ENCODE measurements at places on chromosomes 3 and 15. TPM values are rescaled to one million over a fixed set of nuclear protein-coding genes. Genes with fewer than 3 reads are reported as not detected.
A peak's percentile ranks its signal among the peaks of the same experiment; 100 is the strongest.

DNA sequence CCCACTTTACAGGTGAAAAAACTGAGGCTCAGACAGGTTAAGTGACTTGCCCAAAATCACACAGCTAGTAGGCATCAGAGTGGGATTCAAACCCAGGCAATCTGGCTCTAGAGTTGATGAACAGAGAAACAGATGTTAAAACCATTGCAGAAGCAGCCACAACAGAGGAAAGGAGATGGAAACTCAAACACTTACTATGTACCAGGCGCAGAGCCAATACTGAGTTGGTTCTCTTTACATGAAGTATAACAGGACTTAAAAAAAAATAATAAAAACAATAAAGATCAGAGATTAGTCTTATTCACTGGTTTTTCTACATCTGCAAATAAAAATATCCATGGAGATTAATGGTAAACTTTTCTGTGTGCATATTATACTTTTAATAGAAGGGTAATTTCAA is 84.9 kb upstream of the SPATA12 start:
- DNase-seq = no peak

DNA sequence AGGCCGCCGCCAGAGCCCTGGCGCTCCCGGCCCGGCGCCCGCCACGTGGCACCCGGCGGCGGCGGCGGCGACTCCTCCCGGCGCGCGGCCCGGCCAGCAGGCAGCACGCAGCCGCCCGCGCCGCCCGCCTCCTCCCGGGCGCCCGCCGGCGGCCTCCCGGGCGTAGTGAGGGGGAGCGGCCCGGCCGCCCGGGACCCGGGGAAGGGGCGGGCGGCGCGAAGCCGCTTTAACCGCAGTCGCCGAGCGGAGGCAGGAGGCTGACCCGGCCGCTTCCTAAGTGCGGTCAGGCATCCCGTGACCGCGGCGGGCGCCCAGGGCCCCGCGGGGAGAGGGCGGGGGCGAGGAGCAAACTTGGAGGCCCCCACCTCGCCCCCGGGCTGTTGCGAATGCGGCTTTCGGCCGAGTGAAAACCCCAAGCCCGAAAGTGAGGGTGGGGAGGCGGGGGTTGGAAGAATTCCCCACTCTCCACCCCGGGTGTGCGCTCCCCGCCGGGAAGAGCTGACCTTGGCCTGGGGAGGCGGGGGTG is 1.7 kb upstream of the HES1 start:
- no peak for DNase-seq

DNA sequence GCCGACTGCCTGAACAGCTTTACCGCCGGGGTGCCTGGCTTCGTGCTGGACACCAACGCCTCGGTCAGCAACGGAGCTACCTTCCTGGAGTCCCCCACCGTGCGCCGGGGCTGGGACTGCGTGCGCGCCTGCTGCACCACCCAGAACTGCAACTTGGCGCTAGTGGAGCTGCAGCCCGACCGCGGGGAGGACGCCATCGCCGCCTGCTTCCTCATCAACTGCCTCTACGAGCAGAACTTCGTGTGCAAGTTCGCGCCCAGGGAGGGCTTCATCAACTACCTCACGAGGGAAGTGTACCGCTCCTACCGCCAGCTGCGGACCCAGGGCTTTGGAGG is 815 bp downstream of the SPINT1 start:
- no peak for DNase-seq

- DNase-seq = no peak
Measured at GRCh38 chr3:78086150-78086549, 1046.3 kb downstream of the ROBO2 start.

GRCh38 chr3:113758389-113759024 is 11.7 kb downstream of the ATP6V1A start:
- no peak for DNase-seq

DNA sequence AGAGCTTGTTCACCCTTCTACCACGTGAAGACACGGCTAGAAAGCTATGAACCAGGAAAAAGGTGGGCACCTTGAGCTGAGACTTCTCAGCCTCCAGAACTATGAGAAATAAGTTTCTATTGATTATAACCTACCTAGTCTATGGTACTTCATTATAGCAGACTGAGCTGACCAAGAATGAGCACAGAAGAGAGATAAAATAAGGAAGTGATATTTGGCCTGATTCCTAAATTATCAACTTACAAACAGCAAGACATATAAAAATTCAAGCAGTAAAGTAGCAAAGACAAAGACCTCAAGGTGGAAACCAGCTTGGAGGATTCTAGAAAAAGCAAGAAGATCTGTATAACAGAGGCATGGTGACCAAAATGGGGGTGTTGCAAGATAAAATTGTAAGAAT is 63.9 kb upstream of the OSTN start:
- DNase-seq = no peak

- DNase-seq = no peak
Measured at GRCh38 chr15:27869697-27870281, 229.3 kb downstream of the OCA2 start.

DNA sequence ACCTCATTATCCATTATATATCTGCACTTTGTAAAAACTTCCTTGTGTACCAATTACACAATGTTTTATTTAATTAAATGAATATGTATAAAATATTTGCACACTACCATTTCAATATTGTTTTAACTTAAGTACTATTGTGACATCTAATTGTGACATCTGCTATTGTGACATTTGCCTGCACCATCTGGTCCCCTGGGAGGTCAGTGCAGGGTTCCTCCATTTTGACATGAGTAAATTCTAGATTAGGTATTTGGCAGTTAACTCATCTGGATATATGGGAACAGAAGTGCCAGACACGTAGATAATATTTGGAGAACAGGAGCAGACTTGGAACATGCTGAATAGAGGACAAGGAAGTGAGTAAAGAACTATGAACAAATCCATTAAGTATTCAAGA is 332.1 kb downstream of the VGLL3 start:
- no peak for DNase-seq

- no peak for DNase-seq
Measured at GRCh38 chr3:124510290-124510689, 220.0 kb upstream of the UMPS start.

DNA sequence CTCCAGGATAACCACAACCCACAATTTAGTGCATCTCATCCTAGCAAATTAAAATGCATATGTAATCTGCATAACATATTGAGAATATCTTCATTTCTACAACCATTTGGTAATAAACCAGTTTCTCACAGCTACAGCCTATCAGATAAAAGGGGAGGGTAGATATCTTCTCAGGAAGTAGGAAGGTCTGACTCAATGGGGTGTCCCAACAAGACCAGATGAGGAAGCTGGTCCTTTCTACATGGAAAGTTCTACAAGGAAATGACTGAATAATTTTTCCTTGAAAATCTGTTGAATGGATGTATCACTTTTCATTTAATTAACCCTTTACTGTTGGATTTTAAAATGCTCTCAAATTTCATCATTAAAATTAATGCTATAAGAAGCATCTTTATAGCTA is 17.4 kb upstream of the TMPRSS7 start:
- no peak for DNase-seq

- no peak for DNase-seq
Measured at GRCh38 chr3:133563186-133563591, 10.3 kb upstream of the CDV3 start.

- DNase-seq = no peak
Measured at GRCh38 chr3:104388619-104389018, 978.1 kb upstream of the ALCAM start.

DNA sequence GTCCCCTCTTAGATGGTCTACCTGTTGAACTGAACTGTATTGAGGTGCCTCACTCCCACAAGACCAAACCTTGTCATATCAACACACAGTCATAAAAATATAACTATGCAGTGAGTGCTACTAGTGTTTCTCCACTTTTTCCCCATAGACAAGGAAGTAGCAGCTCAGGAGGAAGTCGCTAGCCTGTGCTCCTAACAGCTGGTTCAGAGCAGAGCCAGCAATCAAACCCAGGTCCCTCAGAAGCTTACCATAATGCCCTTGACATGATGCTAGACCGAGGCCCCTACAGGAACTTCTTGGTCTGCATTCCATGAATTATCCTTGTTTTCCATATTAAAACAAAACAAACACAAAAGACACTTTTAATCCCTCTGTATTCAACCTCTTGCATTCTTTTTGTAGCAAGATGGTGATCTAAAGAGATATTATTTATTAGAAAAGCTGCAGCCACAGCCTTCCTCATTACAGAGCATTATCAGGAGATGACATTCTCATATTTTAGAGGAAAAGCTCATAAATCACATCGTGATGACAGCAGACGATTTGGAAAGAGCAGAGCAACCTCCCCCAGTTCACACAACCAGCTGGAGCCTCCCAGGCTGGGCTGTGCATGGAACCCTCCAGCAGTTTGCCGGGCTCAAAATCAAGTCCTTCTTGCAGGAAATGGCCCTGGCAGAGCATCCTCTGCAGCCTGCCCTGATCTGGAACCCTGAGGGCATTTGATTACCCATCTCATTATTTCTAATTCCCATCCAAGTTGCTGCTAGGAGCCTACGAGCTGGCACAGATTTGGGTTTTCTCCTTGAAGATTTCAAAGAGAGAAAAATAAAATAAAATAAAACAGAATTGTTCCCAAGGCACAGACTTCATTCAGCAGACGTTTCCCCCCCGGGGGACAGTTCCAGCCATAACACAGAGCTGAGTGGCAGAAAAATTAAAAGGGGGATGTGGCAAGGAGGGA is 118.8 kb downstream of the SRGAP3 start:
- DNase-seq = no peak

GRCh38 chr15:67043939-67044771 is 21.2 kb upstream of the SMAD3 start:
- no peak for DNase-seq

DNA sequence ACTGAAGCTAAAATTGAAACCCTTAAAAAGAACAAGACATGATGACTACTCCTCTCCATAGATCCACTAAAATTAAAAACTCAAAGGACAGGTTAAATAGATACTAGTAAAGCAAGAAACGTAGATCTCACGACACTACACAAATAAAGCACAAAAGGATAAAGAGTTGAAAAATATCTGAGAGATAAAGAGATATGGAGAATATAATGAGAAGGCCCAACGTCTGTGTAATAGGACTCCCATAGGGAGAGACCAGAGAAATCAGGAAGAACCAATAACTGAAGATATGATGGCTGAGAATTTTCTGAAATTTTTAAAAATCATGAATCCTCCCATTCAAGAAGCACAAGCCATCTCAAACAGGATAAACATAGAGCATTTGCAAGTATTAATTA is 45.6 kb upstream of the PRICKLE2 start:
- DNase-seq = no peak

GRCh38 chr3:25895031-25895430 is 105.1 kb downstream of the OXSM start:
- no peak for DNase-seq

- DNase-seq = no peak
Measured at GRCh38 chr3:31565288-31565687, 32.6 kb downstream of the STT3B start.

GRCh38 chr3:49805367-49805782 is 2.3 kb downstream of the INKA1 start:
- DNase-seq = peak; percentile 74

DNA sequence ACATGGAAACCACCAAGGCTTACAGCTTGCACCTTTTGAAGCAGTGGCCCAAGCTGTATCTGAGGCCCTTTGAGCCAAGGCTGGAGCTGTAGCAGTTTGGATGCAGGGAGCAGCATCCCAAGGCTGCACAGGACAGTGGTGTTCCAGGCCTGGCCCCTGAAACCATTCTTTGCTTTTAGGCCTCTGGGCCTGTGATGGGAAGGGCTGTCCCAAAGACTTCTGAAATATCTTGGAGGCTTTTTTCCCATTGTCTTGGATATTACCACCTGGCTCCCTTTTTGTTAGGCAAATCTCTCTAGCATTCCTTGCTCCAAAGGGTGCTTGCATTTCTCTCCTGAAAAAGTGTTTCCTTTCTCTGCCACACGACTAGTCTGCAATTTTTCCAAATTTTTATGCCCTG is 302.8 kb upstream of the MDFIC2 start:
- no peak for DNase-seq

DNA sequence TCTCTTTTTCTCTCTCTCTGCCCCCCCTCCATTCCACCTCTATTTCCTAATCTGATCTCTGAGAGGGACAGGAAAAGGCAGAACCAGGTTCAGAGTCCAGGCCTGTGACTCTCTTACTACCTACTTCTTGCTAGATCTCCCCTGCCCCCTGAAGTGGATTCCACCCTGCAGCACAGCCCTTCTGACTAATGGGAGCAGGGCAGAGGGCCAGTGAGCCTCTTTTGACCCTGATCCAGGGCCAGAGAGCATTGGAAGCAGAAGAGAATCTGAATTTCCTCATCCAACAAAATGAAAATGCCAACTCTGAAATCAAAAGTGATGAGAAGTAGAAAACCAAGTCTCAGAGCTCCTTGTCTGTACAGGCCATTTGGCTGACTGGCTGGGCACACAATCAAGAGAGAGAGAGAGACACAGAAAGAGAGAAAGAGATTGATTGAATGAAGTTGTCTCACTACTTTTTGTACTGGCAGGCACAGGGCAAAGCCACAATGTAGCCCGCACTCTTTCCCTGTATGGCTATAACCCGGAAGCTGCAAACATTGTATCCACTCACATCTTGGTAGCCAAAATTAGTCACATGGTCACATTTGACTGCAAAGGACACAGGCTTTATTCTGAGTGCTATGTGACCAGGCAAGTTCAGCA is 31.6 kb upstream of the GLCE start:
- no peak for DNase-seq

- no peak for DNase-seq
Measured at GRCh38 chr3:152071924-152072323, 196.8 kb upstream of the MBNL1 start.

- no peak for DNase-seq
Measured at GRCh38 chr3:190810957-190811356, 51.5 kb downstream of the GMNC start.

- DNase-seq = no peak
Measured at GRCh38 chr3:123027292-123028232, at the start of gene SEMA5B. TSS of gene SEMA5B (minus strand) at chr3:123027763. CDS start at chr3:122961263, 66,500 bp downstream.

DNA sequence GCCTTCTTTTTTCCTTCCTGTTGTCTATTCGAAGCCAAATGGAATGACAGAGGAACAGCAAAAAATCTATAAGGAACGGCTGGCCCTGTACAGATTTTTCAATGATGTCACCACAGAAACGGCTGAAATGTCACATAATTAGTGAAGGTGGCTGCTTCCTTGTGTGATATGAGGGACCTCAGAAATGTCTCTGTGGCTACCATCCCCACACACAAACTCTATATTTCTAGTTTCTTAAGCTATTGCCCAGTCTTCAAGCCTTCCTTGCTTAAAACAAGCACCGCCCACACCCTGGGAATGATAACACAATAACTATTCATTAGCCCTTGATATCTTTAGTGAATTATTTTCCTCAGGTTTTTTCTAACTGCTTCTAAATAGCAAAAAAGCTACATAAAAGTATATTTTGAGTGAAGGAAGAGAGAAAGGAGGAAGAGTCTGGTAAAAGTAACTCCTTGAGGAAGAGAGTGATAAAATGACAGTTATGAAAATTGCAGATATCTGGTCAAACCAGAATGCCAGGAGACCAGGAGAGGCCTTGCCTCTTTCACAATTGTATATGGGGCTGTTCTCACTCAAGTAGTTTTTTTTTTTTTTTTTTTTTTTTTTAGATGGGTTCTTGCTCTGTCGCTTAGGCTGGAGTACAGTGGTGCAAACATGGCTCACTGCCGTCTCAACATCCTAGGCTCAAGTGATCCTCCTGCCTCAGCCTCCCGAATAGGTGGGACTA is 38.7 kb downstream of the FMN1 start:
- DNase-seq = no peak

GRCh38 chr15:76764004-76764403 is 141.1 kb downstream of the SCAPER start:
- no peak for DNase-seq

Gene LRRC31
- not detected for total RNA-seq

Gene MME
- total RNA-seq = 3.6 TPM

Gene WDR72
- total RNA-seq = 2.2 TPM

Gene NR2C2
- 79.1 TPM for total RNA-seq

Gene ZSCAN2
- total RNA-seq = 2.8 TPM

Gene CFAP44
- 9.9 TPM for total RNA-seq

Gene INKA1
- total RNA-seq = 6.4 TPM

Gene GPR171
- 7.0 TPM for total RNA-seq

All from thoracic aorta (tissue), 2 donors.